ENCODE measurements at places on chromosomes 16 and 17. TPM values are rescaled to one million over a fixed set of nuclear protein-coding genes. Genes with fewer than 3 reads are reported as not detected.

DNA sequence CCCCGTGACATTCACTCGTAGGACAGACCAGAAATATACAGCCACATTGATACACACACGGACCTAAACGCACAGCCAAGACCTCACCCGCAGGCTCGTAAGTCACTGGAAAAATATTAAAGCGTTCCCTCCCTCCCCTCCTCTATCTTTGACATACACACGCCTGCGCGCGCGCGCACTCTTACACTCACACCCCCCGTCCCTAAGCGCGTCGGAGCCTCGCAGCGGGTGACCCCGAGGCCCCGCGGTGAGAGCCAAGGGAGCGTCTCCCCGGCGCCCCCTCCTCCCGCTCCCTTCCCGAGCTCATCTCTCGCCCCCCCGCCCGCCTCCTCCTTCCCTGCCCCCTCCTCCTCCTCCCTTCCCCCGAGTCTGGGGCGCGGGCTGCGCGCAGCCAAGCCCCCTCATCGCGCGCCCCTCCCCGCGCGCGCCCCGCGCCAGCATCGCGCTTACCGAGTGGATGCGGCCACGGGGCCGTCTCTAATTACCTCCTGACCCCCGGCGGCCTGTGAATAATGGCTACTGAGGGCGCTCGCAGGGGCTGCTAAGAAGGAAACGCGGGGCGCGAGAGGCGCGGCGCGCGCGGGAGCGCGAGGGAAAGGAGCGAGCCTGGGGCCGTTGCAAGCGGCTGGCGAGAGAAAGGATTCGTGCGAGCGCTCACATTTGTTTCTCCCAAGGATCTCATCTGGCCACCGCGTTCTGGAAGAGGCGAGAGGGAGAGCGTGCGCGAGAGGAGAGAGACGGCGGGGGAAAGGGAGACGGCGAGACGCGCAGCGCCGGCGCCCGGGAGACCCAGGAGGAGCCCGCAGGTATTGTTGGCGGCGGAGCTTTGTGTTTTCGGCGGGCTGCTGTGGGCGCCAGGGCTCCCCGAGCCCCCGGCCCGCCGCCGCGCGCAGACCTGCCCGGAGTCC lies 42.4 kb downstream of the RAI1 start:
- DNase-seq, result no peak

The WNT3 gene
- 0.76 TPM for total RNA-seq

- DNase-seq, result peak; percentile 20
Measured at GRCh38 chr17:5897275-5897911, 172.8 kb upstream of the WSCD1 start.

The LGALS9B gene
- total RNA-seq, result not detected

DNA sequence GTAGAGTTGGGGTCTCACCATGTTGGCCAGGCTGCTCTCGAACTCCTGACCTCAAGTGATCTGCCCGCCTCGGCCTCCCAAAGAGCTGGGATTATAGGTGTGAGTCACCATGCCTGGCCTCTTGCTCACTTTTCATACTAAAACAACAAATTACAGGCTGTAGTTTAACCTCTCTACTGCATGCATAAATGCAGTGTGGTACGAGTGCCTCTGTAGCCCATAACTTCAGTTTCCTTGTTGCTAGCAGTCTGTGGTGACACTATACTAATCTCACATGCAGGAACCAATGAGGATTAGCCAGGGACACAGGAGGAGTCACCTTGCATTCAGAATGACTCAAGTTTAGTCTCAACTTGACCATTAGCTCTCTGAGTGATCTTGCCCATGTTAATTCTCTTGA lies 20.1 kb downstream of the HMOX2 start:
- no peak for DNase-seq

DNA sequence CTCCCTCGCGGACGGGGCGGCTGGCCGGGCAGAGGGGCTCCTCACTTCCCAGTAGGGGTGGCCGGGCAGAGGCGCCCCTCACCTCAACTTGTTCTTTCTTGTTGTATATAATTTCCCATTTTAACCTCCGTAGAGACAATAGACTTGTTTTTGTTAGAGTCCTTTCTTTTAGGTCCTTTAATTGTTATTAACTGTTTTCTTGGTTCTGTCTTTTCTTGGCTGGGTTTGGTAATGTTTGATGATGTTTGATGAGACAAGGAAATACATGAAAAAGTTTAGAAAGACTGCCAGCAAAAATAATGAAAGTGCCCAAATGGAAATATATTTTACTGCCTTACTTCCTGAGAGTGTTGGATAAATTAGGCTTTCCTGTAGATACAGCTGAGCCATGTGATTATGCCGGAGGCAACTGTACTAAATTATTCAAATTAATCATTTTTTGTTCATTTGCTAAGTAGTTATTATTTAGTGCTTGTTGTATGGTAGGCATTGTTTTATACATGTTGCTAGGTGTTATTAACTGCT lies 30.9 kb downstream of the PRPSAP2 start:
- DNase-seq, result peak; percentile 72

DNA sequence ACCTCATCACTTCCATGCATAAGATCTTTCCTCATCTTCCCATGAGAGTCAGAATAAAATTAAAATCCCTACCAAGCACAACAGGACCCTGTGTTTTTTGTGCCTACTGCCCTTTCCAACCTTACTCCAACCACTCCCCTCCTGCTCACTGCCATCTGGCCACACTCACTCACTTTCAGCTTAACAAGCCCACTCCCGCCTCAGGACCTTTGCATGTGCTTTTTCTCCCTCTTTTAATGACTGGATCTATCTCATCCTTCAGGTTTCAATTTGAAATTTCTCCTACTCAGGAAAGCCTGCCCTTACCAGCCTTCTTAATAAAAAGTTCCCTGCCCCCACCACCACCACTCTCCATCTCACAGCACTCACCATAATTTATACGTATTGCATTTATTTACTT lies 14.7 kb downstream of the C17orf67 start:
- DNase-seq, result no peak

GRCh38 chr17:11351479-11351878 lies 110.5 kb downstream of the SHISA6 start:
- DNase-seq, result no peak

DNA sequence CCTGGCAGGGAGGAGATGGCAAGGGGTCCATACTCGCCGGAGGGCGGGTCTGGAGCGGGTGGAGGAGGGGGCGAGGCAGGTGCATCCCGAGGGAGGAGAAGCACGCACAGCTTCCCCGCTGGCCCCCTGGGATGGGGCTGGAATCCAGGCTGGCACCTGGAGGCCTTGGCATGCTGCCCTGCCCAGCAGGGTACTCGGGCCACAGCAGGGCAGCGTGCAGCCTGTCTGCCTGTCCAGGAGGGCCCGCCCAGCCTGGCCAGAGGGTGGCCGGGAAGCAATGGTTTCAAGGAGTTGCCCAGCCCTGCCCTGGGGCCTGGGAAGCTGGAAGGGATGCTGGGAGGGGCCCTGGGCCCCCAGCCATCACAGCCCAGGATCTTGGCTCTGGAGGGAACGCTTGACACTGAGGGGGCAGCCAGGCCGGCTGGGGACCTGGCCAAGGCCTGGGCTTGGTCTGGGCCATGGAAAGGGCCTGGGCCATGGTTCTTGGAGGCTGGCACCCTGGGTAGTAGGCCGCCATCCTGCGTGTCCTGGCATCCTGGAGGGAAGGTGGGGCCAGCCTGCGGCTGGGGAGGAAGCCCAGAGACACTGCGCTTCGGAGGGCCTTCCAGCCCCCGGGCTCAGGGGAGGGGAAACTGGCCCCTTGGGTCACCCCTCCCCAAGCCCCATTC lies 1.1 kb downstream of the GLIS2 start:
- DNase-seq, result no peak

- no peak for DNase-seq
Measured at GRCh38 chr17:10648956-10649355, 8.2 kb downstream of the MYH3 start.

GRCh38 chr17:40915721-40916256 lies 21.7 kb downstream of the KRT23 start:
- DNase-seq, result no peak

DNA sequence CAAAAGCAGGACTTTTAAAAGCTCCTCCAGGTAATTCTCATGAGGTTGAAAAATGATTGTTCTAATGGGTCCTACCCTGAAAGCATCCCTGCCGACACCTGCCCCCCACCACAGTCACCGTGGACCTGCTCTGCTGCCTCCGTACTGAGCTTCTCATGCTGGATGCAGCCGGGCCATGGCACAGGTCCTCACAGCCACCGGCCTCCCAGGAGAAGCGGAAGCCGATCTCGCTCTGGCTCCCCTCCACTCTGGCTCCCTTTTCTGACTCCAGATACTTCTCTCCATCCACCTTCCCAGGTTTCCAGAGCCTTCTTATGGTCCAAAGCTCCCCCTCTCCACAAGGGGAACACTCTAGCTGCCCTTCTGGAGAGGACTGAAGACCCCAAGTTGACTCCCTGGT lies 10.2 kb downstream of the RPRML start:
- no peak for DNase-seq

The MT1G gene
- not detected for total RNA-seq

GRCh38 chr17:39591958-39592954 lies 15.5 kb downstream of the NEUROD2 start:
- DNase-seq, result peak; percentile 31

The SPATA32 gene
- total RNA-seq, result not detected

The CTRB1 gene
- not detected for total RNA-seq

DNA sequence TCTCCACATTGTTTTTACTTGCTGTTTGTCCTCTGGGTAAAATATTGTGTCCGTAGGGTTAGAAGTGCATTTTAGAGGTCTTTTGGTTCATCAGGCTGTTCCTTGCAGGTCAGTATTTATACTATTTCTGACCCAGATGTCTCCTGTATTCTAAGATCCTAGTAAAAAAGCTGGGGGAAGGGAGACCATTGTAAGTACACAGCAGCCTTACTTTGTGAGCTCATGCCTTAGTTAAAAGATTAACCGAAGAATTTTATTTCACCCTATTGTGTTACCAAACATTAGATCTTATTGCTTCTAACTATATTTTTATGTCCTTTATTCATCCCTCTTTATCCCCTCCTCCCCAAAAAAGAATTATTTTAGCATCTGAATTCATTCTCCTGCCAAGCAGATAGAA lies 444.1 kb upstream of the RBFOX1 start:
- no peak for DNase-seq

The HAGHL gene
- 7.7 TPM for total RNA-seq

The RAB11FIP3 gene
- 19.0 TPM for total RNA-seq

- DNase-seq, result peak; percentile 59
Measured at GRCh38 chr16:86567701-86568581, 1.3 kb downstream of the FOXC2 start.

DNA sequence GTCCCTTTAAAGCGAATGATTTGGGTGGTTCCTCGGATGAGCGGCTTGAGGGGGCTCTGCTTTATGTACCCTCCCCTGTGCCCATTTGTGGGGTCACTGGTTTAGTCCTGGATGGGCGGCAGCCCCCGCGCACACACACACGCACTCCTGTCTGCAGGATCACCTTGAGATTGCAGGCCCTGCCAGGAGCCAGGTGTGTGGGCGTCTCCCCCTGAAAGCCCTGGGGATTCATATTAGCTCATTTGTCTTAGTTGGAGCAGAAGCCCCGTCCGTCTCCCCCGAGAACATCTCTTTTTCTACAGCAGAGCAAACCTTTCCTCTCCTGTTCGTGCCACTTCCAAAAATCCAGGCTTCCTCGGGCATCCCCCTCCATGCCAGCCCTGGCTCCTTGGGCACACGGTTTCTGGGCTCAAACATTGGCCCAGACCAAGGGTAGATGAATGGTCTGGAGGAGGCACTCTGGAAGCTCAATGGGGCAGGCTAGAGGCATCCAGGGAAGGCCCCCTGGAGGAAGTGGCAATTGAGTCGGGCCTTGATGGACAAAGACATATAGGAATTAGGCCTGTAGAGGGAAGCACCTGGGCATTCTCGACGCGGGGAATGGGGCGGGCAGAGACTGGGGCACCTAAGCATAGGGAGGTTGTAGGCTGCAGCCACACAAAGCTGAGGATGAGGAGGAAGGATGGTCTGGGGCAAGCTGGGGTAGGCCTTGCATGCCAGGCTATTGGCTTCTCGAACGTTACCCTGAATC lies 218.5 kb upstream of the GSE1 start:
- DNase-seq, result no peak

GRCh38 chr16:22977294-22977697 lies 163.3 kb downstream of the HS3ST2 start:
- peak; percentile 19 for DNase-seq

- DNase-seq, result peak; percentile 21
Measured at GRCh38 chr16:49158029-49158642, 123.5 kb downstream of the CBLN1 start.

The SLC6A4 gene
- 5.8 TPM for total RNA-seq

DNA sequence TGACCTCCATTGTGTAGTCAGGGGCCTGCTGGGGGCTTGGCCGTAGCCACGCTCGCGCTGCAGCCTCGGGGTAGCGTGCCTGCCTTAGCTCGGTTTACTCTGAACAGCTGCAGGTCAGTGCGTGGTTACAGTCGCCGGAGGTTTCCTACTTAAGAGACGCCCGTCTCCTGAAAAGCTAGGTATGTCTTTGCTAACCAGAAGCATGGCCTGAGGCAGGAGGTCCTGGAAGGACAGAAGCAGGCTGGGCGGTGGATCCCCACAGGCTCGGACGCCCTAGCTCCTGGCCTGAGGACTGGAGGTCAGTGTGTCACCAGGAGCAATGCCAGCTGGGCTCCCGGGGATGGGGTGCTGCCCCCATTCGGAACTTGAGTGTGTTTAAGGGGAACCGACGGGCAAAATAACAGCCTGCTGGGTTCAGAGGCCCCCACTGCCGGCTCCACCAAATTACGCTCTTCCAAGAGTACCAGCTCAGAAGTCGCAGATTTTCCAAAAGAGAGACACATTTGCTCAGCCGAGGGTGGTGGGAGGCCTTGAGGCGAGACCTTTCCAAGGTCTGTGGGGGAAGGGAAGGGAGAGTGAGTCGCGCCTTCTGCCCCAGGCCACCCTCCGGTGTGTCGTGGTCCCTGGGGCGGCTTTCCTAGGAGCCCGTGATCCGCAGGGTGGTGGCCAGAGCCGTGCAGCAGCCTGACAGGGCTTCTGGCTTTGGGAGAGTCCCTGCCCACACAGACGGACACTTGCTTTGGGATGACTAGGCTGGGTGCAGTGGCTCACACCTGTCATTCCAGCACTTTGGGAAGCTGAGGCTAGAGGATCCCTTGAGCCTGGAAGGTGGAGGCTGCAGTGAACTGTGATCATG lies 3.9 kb upstream of the GNG13 start:
- no peak for DNase-seq

The SLC2A4 gene
- 0.76 TPM for total RNA-seq

DNA sequence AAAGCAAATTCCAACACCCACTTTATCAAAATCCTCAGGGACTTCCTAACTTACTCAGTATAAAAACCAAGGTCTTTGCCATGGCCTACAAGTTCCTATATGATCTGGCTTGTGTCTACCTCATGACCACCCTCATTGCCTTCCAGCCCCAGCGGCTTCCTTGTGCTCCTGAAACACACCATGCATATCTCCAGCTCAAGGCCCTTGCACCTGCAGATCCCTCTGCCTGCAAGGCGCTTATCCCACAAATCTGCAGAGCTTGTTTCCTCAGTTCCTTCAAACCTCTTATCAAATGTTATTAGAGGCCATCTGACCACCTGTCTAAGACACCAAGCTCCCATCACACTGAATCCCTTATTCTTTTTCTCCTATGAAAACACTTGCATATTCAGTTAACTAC lies 2.6 kb downstream of the BBS2 start:
- DNase-seq, result no peak

GRCh38 chr16:14180481-14180944 lies 109.4 kb downstream of the MRTFB start:
- DNase-seq, result no peak
